ENCODE measurements at places on chromosomes 4 and X.

DNA sequence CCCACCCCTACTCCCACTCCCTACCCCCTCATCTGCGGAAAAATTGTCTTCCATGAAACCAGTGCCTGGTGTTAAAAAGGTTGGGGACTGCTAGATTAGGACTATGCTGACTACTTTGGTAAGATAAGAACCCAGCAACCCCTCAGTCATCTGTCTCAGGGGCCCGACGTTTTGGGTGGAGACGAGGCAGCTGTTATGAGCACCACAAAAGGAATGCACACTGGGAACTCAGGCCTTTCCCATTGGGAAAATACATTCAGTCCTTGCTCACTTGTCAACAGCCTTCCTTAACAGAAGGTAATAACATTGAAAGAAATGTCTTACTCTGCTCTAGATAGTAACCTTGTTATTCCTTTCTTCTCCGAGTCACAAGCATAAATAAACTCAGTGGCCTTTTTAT is 310.8 kb downstream of the AFF2 start:
- no peak for DNase-seq

DNA sequence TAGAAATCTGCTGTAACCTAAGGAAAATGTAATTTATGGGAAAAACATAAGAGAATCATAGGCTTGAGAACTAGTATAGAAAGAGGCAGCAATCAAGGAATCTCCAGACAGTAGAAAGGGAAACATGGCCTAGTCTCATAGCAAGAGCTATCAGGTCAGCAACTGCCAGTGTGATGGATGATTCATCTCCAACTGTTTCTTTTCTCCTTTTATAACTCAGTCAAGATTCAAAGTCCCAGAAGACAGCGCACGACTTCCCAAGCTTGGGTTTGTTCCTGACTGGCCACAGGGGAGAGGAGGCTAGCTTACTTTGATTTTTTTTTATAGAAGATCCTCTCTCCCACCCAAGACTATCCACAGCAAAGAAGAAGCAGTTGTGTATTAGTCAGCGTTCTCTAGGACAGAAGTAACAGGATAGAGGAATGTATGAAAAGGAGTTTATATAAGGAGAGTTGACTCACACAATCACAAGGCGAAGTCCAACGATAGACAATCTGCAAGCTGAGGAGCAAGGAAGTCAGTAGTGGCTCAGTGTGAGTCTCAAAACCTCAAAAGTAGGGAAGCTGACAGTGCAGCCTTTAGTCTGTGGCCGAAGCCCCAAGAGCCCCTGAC is 181.5 kb downstream of the GC start:
- DNase-seq, result no peak

DNA sequence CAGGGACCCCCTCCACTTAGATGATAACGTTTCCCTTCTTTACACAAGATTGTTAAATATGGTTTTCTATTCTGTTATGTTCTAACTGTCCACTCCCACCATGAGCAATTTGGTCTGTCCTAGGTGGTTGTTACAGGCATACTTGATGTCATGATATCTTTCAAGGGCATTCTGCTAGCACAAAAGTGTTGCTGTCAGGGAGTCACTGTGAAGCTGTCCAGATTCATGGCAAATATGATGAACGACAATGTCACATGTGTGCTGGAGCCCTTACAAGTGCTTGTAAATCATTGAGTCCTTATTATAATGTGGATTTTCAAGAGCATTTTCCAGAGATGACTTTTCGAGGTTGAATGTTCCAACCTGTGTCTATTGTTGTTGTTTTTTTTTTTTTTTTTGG is 1250.7 kb upstream of the PRKX start:
- DNase-seq, result no peak

DNA sequence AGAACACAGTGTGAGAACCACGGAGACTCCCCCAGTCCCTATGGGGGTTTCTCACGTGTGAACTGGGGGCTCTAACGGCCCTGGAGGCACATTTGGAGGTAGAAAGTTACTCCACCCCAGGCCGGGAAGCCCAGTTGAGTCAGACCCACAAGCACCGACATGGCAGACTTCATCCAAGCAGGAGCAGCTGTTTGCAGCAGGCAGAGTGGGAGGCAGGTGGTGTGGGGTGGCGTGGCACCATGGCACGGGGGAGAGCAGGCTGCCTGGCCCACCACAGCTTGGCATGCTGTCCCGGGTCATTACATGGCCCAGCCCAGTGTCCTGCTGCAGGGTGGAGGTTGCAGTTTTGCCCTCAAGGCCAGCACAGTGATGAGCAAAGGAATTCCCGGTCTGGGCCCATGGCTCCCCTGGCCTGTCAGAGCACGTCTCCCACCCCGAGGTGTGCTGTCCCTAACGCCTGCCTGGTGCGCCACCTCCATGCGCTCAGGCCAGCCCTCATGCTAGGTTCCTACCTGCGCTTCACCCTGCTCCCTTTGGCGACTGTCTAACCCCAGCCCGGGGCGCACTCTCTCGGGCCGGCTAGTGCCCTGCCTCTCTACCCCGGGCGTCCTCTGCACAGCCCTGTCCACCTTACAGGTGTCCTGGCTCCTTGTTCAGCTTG is 90.6 kb upstream of the AFAP1 start:
- no peak for DNase-seq

GRCh38 chr4:113673450-113673849 is 88.1 kb downstream of the CAMK2D start:
- no peak for DNase-seq

- DNase-seq, result no peak
Measured at GRCh38 chr4:83889802-83890201, 353.9 kb downstream of the GPAT3 start.

GRCh38 chr4:137495578-137495977 is 36.7 kb downstream of the PCDH18 start:
- no peak for DNase-seq

DNA sequence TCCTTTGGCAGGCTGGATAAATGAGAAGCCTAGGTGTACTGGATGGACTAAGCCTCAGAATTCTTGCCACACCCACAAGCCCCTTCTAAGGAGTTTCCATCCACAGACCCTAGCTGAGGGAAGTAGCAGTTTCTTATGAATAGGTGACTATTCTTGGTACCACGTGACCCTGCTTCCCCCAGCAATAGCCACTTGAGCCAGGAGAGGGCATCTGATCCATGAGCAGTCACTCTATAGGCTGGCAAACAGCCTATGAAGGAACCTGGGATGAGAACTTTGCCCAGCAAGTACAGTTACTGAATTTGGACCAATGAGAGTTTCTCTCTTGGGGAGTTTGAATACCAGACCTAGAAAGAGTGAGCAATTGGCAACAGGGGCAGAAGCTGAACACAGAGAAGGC is 84.0 kb downstream of the RTL9 start:
- DNase-seq, result no peak

DNA sequence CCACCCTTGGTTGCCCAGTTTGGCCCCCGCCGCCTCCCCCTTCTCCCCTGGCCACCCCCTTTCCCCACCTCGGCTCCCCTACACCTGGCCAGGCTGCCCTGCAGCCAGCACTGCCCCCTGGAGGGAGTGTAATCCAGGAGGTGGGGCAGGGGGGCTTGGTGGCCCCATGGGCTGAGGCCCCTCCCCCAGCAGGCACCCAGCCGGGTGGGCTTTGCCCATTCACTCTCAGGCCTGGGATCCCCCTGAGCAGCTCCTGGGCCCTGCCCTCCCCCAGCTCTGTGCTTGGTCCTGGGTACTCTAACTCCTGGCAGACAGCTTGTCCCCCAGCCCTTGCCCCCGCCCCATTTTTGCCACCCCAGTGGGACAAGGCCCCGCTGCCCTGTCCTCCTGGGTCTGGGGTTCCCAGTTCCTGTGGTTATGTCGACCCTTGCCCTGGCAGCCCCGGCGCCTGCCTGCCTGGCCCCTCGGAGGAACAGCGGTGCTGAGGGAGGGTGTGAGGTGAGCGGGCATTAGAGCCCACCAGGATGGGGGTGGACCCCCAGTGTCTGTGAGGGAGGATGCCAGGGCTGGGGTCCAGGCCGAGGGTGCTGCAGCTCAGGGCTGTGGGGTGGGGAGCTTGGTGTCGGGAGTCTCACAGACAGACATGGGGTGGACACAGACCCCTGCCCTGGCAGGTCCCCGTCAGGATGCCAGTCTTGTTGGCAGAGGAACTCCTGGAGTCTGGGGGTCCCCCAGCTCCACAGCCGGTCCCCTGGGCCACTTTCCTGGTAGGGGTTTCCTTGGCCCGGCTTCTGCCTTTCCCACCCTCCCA is 10.2 kb downstream of the NAT8L start:
- DNase-seq, result no peak

DNA sequence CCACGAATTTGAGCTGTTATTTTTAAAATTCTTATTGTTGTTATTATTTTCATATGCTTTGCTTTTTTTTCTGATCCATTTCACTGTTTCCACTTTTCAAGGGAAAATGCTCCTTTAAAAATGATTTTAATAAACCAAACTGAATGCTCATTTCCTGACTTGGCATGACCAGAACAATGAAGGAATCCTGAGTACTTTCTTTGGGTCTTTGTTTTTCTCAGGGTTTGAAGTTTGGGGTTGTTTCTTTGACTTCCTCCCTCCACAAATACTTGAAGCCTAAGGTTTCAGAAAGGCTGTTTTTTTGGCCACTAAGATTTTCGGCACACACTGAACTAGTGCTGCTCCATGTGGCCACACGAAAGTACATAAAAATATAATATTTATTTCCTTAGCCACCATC is 171.0 kb downstream of the NR3C2 start:
- DNase-seq, result no peak

- DNase-seq, result no peak
Measured at GRCh38 chr4:53744446-53745160, 153.3 kb upstream of the LNX1 start.

- peak; percentile 43 for DNase-seq
Measured at GRCh38 chrX:78747489-78747888, at the start of gene LPAR4. TSS of gene LPAR4 (plus strand) at chrX:78747720. CDS start at chrX:78754870, 7,150 bp downstream.

- no peak for DNase-seq
Measured at GRCh38 chr4:4555916-4556315, 14.1 kb upstream of the STX18 start.

GRCh38 chr4:183409483-183409882 is 35.0 kb upstream of the CDKN2AIP start:
- no peak for DNase-seq

DNA sequence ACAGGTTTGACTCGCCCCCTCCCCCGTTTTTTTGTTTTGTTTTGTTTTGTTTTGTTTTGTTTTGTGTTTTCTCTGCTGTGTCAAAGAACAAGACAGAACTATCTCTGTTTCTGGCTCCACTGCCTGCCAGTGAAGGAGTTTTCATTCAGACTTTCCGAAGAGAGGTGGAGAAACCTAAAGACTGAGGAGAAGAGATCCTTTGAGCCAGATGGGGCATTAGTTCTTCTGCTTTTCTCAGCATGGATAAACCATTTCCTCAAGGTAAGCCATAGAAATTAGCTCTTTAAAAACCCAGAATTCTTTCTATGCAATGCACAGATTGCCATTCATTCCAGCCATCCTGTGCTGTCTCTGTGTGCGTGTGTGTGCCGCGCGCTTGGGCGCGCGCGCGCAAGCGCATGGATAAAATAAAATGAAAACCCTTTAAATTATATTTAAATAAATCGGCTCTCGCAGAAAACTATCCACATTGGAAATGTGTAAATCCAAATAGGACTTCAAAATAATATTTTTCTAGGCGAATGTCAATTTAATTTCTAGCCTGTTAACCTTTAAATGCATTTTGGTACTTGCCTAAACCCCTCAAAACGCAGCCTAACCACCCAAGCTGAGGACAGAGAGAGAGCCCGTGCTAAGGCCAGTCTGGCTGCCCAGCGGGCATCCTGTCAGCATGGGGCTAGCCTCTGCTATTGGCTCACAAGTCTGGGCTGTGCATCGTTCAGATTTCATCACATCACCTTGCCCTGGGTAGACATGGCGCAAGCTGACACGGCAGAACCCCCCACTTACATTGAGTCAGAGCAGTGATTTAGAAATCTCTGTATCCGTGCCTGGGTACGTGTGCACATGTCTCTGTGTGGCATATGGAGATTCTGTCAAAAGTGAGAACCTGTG is 113.0 kb upstream of the VAMP7 start:
- peak; percentile 34 for DNase-seq

DNA sequence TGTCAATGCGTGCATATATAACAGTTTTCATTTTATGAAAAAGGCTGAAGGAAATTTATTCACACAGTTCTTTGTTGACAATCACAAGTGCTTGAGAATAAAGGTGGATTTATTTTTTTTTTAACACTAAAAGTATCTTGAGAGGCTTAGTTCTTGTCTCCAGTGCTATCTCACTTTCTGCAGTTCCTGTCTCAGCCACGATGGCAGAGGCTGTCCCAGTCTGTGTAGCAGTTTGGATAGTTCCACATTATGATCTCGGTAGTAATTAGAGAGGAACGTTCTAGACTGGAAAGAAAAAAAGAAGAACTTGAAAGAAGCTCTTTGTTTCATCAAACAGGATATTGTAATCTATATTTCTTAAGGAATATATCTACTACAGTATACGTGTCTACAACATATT is 229.0 kb downstream of the UGT8 start:
- DNase-seq, result no peak

DNA sequence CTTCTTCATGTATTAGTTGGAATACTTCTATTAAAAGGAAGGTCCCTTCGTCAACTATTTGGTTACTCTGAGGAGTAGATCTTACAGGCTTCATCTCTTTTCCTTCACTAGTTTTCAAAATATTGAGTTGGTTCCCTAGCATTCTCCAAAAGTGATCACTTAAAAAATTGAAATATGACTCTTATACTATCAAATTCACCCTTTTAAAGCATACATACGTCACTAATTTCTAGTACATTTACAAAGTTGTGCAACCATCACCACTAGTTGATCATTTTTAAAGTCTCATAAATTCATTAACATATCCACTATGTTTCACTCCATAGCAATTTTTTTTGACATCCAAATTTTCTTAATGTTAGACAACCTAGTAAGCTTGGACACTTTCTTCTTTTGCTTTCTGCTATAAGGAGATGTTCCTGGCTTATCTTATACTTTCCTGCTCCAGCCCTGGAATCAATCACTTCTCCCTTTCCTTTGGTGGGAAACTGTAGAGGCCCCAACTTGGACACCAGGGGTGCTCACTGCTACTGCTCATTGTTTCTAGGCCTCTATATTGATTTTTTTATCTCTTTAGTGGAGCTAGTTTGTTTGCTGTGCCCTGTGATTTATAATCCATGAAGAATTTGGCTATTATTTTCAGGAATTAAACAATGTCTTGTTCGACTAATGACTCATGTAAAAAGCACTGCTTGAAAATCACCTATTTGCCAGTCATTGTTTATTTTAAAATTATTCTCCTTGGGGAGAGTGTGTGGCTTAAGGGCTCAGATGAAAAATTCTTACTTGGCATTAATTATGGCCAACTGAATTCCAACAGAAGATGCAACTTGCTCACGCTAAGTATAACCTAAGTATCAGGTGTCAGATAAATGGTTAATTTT is 4.0 kb upstream of the ZFX start:
- DNase-seq, result no peak

- DNase-seq, result no peak
Measured at GRCh38 chrX:32370456-32371205, 840.7 kb downstream of the DMD start.

Data from right kidney (tissue), 9 donors.